ENCODE measurements at places on chromosomes 12 and 14.

DNA sequence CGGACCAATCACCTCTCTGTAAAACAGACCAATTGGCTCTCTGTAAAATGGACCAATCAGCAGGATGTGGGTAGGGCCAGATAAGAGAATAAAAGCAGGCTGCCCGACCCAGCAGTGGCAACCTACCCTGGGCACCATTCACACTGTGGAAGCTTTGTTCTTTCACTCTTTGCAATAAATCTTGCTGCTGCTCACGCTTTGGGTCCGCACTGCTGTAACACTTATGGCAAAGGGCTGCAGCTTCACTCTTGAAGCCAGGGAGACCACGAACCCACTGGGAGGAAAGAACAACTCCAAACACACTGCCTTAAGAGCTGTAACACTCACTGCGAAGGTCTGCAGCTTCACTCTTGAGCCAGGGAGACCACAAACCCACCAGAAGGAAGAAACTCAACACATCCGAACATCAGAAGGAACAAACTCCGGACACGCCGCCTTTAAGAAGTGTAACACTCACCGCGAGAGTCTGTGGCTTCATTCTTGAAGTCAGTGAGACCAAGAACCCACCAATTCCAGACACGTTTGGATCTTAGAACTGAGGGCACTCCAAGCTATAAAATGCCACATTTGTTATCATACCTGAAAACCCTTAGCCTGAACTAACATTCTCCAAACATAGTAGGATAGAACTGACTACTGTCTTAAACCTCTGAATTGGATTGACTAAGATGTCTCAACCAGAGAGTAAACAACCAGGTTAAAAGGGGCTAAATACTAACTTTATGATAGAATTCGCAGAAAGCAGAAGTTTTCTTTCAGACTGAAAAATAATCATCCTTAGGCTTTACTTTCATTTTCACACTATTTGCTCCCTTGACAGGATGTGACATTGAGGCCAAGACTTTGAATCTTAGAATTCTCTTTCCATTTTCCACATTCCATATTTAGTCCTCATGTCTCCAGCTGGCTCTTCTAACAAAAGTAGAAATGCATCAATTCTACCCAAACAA, 33.6 kb downstream of the CDKL1 start:
- no peak for DNase-seq

- peak; percentile 91 for DNase-seq
Measured at GRCh38 chr14:51210594-51210993, 29.5 kb upstream of the TMX1 start.

- DNase-seq = no peak
Measured at GRCh38 chr12:76033081-76034011, 1.8 kb upstream of the PHLDA1 start.

GRCh38 chr14:25140411-25140810, 90.5 kb upstream of the STXBP6 start:
- no peak for DNase-seq

GRCh38 chr12:45348311-45348710, 132.4 kb downstream of the ANO6 start:
- DNase-seq = no peak

DNA sequence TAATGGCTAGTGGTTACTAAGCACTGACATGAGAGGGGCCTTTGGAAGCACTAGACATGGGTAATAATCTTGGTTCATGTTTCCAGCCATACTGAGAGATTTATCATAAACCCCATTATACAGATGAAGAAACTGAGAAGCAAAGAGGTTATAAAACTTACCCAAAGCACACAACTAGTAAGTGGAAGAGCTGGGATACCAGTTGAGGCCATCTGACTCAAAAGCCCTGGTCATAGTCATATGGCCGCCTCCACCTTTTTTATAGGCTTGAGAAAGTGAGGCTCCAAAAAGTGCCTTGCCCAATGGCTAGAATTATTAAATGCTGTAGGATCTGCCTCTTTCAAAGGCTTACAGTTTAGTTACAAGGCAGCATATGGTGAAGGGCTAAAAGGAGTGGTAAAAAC, 944 bp downstream of the TXNRD1 start:
- no peak for DNase-seq

- peak; percentile 89 for DNase-seq
Measured at GRCh38 chr12:98421316-98421715, 94.1 kb upstream of the TMPO start.

DNA sequence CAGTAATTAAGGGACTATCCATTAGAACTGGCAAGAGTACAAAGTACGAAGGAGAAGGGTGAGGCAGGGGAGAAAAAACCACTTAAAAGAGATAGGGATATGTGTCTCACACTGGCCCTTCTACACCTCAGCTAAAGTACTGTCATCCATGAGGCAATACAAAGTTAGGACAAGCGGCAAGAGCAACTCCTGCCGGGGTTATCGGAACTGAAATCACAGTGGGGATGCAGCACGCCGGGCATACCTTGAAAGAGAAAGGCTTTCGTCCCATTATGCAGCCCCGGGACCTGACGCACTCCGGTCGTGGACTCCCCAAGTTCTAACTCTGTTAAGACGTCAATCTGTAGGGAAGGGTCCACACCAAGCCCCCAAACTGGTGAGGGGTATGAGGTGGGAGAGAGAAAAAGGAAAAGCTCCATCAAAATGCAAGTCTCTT, 1.1 kb downstream of the NELL2 start:
- DNase-seq = peak; percentile 81

- peak; percentile 82 for DNase-seq
Measured at GRCh38 chr14:91398707-91399106, 18.9 kb downstream of the CCDC88C start.

- no peak for DNase-seq
Measured at GRCh38 chr12:66929121-66929520, 250.2 kb upstream of the GRIP1 start.

DNA sequence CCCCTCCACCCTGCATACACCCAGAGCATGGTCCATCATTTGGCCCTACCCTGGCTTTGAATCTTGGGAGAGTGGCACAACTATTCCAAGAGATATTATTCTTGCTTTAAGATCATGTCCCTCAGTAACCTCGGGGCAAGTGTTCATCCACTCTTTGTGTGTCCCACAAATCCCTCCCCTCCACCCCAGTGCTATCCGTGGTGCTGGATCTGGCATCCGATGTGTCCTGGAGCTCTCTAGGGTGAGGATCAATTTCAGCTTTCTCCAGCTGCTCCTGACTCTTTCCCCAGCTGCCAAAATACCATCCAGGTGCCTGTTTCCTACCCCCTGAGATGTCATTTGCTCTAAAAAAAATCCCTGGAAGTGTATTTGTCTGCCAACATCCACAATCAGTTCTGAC, 64.8 kb upstream of the CMKLR1 start:
- DNase-seq = no peak

GRCh38 chr14:34826661-34827060, 48.5 kb downstream of the BAZ1A start:
- DNase-seq = no peak

DNA sequence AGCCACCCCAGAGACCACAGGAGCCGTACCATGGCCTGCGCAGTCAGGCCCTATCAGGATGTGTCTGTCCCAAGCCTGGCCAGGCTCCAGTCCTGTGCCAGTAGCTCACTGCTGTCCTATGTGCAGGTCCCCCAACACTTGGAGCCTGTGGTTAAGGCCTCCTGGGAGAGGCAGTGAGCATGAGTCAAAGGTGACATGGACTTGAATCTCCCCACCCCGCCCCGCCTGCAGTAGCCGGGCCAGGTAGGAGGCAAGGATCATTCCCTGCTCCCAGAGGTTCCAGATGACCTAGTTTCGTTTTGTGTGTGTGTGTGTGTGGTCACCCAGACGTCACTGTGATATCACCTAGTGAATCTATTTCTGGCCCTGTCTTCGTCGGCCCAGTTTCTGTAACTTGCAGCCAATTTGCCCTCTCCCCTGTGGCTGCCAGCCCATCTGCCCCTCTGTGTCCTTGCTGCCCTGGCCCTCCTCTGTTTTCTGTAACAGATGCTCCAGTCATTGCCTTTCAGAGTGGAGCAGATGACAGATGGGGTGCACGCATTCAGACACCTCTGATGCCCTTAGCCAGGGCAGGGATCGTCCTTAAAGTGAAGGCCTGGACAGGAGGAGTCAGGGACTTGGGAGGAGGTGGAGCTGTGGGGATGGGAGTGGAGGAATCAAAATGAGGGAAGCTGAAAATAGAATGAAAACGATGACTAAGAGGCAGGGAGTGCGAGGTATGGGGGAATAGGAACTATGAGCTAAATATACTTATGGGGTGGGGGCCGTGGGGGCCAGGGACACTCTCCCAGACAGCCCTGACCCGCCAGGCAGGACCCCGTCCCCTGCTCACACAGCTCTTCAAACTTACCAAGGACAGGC, 37.4 kb downstream of the SLC6A12 start:
- peak; percentile 72 for DNase-seq

GRCh38 chr14:65156568-65157366, 54.5 kb upstream of the MAX start:
- no peak for DNase-seq

DNA sequence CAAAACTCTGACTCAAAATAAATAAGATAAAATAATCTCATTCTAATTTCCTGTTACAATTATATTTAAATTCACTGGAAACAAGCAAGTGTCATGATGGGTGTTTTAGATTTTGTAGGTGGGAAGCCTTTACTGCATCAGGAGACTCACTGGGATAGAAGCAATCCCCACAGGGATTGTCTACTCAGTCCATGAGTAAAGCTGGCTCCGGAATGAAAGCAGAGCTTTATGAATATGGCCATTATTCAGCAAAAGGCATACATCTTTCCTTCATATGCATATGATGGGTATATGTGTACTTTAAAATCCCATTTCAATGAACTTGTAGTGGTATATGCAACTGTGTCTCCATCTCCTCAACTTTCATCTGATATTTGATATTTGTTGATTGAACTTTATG, 25.4 kb upstream of the PPM1H start:
- DNase-seq = no peak

- no peak for DNase-seq
Measured at GRCh38 chr14:26926585-26926984, 328.8 kb upstream of the NOVA1 start.

DNA sequence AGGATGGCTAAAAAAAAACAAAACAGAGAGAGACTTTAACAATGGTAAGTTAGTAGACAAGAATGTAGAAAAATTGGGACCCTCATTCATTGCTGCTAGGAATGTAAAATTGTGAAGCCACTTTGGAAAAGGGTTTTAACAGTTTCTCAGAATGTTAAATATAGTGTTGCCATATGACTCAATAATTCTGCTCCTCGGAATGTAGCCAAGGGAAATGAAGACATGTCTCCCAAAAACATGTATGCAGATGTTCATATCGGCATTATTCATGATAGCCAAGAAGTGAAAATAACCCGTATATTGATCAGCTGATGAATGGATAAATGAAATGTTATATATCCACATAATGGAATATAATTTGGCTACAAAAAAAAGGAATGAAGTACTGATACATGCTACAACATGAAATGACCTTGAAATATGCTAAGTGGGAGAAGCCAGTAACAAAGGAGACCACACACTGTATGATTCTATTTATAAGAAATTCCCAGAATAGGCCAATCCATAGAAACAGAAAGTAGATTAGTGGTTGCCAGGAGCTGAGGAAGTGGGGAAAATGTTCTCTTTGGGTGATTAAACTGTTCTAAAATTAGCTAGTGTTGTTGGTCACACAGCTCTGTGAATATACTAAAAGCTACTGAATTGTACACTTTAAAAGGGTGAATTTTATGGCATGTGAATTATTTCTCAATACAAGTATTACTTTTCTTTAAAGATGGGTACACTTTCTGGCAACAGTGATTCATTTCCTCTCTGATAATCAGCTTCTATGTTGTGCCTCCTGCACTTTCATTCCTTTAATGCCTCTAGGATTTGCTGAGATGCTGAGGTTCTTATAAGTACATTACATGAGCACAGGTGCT, 132.5 kb downstream of the DAAM1 start:
- DNase-seq = no peak

- no peak for DNase-seq
Measured at GRCh38 chr12:13154027-13154538, 42.4 kb upstream of the EMP1 start.

GRCh38 chr12:31510034-31510433, 80.9 kb downstream of the DENND5B start:
- no peak for DNase-seq

- DNase-seq = no peak
Measured at GRCh38 chr12:122048151-122048550, 26.5 kb downstream of the BCL7A start.

DNA sequence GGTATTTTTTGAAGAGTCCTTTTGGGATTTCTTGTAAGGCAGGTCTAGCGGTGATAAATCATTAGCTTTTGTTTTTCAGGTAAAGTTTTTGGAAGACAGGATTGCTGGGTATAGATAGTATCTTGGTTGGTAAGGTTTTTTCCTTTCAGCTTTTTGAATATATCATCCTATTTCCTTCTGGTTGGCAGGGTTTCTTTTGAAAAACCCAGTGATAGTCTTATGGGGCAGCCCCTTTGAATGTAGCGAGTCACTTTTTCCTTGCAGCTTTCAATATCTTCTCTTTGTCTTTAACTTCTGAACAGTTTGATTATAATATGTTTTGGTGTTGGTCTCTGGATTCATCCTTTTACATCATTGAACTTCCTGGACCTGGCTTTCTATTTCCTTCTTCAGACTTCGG, 20.2 kb downstream of the TMX1 start:
- DNase-seq = no peak

DNA sequence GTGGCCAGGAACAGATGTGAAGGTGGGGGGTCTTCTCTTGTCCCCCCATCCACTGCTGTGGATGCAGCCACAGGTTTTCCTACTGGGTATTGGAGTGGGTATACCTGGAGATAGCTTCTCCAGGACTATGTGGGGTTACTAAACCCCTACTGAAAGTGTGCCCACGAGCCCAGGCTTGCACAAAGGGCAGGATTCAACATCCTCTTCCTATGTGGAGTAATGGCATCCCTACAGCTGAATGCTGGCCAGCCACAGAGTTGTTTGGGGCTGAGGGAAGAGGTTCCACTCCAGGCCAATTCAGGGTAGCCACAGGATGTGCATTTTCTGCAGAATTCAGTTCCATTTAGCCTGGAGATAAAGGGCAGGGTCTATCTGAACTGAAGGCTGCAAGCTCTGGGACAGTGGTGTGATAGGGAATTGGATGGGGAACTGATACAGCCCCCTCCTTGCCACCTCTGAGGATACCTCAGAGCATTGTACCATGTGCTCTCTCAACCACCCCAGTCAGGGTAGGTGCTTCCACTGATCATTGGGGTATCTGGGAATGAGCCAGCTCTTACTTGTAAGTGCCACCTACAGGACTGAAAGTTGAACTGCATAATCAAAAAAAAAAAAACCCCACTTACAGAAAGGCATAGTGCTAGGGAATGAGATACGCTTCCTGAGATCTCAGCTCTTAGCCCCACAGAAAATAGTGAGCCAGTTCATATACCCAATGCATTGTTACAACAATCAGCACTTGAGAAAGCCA, 187.1 kb downstream of the KITLG start:
- peak; percentile 64 for DNase-seq
